Right renal cortex interstitium (tissue), 3 donors: ENCODE measurements at places on chromosomes 16 and 17. TPM values are rescaled to one million over a fixed set of nuclear protein-coding genes. Genes with fewer than 3 reads are reported as not detected.

DNA sequence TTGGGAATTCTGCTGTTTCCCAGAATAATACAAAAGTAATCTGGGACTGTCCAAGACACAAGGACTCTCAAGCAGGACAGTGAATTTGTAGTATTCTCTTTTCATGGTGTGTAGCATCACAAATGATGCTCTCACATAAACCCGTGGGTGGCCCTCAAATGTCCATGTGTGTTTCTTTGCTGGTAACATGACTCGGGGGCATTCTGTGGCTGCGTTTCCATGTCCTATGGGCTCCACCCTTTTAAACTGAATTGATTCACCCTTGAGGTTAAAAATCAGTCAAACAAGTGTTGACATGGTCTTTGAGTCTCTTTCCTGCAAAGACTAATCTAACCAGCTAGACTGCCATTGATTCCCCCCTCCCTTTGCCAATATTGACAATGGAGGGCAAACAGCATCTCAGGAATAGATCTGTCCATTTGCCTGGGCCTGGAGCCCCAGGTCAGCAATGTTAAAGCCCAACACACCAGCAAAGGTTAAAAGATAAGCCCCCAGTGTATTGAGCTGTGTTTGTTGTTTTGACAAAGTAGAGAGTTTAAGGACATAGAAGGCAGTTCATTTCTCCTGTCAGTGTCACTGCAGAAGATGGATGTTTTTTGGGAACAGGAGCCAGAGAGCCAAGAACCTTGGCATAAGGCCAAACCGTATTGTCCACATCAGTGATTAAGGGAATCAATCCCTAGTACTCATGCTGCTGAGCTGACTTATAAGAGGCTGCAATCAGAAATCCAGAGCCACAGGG lies 117.1 kb upstream of the COX10 start:
- DNase-seq: no peak

DNA sequence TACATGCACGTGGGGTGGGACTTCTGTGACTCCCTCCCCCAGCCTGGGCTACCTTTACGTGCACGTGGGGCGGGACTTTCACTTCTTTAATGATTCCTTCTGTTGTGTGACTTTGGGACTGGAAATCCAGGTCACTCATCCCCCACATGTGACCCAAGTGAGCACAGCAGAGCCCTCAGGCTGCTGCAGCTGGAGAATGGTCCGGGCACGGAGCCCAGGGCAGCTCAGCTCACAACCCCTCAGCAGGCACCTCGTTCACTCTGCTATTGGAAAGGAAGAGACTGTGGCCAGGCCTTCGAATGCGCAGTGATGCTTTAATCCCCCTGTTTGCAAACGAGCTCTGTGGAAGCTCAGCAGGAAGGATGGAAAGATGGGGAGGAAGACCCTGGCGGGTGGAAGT lies 14.7 kb downstream of the DBNDD1 start:
- DNase-seq: no peak

ARHGDIG gene
- polyA plus RNA-seq: 2.5 TPM

GRCh38 chr17:27566671-27567562 lies 64.1 kb upstream of the LGALS9 start:
- no peak for DNase-seq

GRCh38 chr17:36468903-36469635 lies 17.4 kb upstream of the ZNHIT3 start:
- no peak for DNase-seq

DPEP1 gene
- polyA plus RNA-seq: 18.0 TPM

DNA sequence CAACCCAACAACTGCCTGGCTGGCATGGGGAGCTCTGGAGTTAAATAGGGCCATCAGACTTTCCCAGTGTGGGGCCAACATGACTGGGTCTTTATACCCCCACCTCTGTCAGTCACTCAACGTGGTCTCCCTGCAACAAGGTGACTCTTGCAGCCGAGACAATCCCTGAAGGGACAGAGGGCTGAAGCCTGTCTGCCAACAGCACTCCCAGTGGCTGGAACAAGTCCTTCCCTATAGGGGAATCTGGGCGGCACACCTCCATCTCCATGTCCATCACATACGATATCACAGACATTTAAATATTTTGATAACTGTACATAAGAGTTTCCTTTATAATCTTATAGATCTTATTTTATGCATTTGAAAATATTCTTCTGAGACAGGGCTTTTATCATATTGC lies 4.8 kb upstream of the MAPT start:
- no peak for DNase-seq

GOSR2 gene
- 55.3 TPM for polyA plus RNA-seq

SECTM1 gene
- polyA plus RNA-seq: 1.4 TPM

DNA sequence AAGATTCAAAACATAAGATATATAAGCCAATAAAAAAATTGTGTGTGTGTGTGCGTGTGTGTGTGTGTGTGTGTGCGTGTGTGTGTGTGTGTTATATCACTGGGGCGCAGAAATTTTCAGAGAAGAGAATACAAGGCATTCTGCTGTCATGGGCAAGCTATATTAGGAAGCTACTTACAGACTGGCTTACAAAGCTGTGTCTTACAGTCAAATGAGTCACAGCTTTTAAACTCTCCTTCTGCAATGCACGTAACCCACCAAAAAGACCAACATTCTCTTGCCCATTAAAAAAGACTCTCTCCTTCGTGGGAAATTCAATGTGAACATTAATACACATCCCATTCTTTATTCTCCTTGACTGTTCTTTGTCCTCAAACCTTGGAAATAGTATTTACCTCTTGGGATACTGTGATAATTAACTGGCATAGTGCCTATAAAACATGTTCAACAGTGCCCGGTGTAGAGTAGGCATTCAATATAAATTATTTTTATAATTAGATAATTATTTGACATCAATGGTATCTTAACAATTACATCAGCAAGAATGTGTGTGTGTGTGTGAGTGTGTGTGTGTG lies 860.4 kb upstream of the SOX9 start:
- no peak for DNase-seq

KRT40 gene
- polyA plus RNA-seq: not detected

PPY gene
- polyA plus RNA-seq: 0.60 TPM

- no peak for DNase-seq
These were observed 137.4 kb upstream of the COX10 start for GRCh38 chr17:13931800-13932460.

DNA sequence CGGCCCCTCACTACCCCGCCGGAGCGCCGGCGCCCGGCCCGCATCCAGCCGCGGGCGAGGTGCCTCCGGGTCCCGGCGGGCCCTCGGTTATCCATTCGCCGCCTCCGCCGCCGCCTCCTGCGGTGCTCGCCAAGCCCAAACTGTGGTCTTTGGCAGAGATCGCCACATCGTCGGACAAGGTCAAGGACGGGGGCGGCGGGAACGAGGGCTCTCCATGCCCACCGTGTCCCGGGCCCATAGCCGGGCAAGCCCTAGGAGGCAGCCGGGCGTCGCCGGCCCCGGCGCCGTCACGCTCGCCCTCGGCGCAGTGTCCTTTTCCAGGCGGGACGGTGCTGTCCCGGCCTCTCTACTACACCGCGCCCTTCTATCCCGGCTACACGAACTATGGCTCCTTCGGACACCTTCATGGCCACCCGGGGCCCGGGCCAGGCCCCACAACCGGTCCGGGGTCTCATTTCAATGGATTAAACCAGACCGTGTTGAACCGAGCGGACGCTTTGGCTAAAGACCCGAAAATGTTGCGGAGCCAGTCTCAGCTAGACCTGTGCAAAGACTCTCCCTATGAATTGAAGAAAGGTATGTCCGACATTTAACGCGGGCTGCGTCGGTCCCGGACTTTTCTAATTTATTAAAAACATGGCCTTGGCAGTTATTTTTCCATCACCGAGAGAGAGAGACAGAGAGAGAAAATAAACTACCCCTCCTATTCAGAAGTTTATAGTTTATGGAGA lies 2.8 kb downstream of the IRX5 start:
- no peak for DNase-seq

- DNase-seq: no peak
These were observed 11.9 kb downstream of the FOXK2 start for GRCh38 chr17:82531431-82531881.

DNA sequence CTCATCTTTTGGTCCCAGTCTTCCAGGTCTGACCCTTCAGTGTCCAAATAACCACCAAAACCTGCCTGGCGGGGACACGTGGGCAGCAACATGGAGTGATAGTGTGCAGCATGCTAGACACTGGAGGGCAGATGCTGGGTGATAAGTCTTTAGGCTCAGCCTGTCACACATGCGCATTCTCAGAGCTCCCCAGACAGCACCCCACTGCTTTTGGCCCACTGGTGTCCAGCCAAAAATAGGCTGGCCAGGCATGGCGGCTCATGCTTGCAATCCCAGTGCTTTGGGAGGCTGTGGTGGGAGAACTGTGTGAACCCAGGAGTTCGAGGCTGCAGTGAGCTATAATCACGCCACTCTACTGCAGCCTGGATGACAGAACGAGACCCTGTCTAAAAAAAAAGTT lies 12.3 kb downstream of the GINS2 start:
- DNase-seq: no peak

KRTAP2-3 gene
- not detected for polyA plus RNA-seq

GRCh38 chr16:69712277-69712676 lies 14.1 kb downstream of the NQO1 start:
- DNase-seq: no peak

GRCh38 chr16:66344533-66345145 lies 21.9 kb upstream of the CDH5 start:
- DNase-seq: no peak
